ENCODE measurements at places on chromosomes 1 and 21.

GRCh38 chr1:205612104-205612503 lies 19.7 kb downstream of the ELK4 start:
- no peak for DNase-seq

GRCh38 chr21:45551783-45552695 lies 9.8 kb upstream of the SLC19A1 start:
- no peak for DNase-seq

GRCh38 chr1:11802973-11803885 lies 2.5 kb downstream of the MTHFR start:
- peak; percentile 60 for DNase-seq

DNA sequence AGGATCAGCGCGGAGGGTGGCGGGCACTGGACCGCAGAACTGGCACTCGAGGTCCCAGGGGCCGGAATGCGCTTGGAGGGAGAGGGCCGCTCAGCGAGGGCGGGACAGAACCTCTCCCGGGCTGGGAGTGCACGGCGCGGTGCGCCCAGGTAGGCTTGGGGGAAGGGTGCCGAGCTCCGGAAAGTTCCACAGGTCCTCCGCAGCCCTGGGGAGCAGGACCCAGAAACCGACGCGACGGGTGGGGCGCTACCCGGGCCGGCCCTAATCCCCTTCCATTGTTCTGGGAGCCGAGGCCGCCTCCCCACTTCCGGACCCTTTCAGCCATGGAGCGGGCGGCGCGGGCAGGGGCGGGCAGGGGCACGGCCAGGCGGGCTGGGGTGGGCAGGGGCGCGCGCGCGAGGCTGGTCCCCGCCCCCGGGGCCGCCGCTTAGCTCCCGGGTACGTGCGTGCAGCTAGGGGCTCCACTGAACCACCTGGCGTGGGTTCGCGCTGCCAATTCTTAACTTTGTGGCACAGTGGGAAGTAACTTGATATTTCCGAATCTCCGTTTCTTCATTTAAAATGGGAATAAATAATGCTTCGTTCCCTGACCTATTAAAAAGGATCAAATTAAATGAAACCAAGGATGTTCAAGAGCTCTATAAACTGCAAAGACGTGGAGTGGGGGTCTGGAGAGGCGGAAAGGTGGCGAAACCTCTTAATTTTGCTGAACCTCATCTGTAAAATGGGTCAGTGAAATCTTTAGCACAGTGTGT lies 20.7 kb downstream of the LGR6 start:
- DNase-seq, result no peak

GRCh38 chr1:233982827-233983518 lies 78.5 kb downstream of the SLC35F3 start:
- no peak for DNase-seq

- DNase-seq, result no peak
These were observed 83.1 kb downstream of the KCNN3 start for GRCh38 chr1:154786804-154787570.

- no peak for DNase-seq
These were observed 9.4 kb downstream of the PANK4 start for GRCh38 chr1:2516946-2517345.

- DNase-seq, result no peak
These were observed 155.1 kb downstream of the VPS13D start for GRCh38 chr1:12384836-12385456.

DNA sequence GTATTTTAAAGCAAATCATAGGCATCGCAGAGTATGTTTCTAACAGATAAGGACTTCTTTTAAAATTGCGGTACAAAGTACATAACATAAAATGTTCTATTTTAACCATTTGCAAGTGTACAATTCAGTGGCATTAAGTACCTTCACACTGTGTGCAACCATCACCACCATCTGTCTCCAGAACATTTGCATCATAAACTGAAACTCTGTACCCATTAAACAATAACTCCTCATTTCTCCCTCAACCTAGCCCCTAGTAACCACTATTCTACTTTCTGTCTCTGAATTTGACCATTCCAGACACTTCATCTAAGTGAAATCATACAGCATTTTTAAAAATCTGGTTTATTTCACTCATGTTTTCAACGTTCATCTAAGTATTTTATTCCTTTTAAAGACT lies 16.6 kb upstream of the ATF3 start:
- DNase-seq, result no peak

- DNase-seq, result no peak
These were observed 21.3 kb upstream of the EFHD2 start for GRCh38 chr1:15388201-15388880.

- DNase-seq, result no peak
These were observed 93.4 kb upstream of the DESI2 start for GRCh38 chr1:244559561-244559960.

Measured in hippocampal formation (tissue), 2 donors.